CD4-positive, alpha-beta T cell treated with Interleukin-1 beta for 1 hour (primary cell): ENCODE measurements at places on chromosomes 13 and 19.

DNA sequence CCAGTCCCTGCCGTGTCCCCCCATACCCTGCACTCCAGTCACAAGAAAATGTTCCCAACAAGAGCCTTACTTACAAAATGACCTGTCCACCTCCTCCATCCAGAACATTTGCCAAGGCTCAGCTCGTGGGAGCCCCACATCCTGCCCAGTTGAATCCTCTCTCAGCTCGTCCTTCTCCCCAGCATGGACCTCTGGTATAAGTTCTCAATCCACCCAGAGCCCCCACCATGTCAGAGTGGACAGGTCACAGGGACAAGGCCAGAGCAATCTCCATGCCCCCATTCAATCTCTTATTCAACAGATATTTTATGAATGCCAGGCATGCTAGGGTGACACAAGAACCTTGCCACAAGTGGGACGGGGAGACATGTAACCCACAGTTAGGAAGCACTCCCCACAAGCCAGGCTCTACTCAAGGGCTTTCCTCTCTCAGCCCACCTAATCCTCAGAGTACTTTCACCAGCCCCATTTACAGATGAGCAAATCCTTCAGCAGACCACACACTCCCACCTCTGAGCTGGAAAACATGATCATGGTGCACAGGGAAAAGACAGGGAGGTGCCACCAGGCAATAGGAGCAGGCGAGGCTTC, 15.1 kb downstream of the DEDD2 start:
- no peak for DNase-seq

- no peak for DNase-seq
These were observed 99.3 kb downstream of the ZNF536 start for GRCh38 chr19:30471441-30471840.

DNA sequence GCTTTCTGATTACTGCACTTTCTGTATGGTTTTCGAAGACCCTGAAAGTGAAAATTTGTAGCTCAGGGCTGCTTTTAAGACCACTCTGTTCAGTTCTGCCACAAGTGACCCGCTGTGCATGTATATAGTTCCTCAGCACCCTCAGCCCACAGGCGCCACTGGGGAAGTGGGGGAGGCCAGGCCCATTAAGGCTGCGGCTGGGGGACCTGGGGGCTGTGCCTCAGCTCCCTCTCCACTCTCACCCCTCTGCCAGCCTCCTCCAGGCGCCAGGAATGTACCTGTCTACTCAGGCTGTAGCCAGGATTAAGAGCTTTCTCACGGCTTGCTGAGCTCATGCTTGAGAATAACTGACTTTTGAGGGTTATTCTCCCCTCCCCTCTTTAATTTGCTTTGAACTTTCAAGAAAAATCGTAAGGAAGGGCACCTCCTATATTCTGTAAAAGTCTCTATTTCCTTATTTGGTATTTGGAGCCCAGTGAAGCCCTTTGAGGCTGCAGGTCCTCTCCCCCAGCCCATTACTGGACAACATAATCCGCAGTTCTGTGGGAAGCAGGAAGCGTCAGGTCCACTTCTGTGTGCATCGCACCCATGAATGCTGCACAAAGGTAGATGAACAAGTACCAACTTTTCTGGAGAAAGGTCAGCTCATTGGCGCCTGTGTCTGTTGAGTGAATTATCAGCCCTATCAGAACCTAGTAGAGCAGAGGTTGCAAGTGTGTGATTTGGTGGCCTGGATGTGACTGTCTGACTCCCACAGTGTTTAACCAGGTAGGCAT, 29.6 kb downstream of the GJA3 start:
- DNase-seq = no peak

DNA sequence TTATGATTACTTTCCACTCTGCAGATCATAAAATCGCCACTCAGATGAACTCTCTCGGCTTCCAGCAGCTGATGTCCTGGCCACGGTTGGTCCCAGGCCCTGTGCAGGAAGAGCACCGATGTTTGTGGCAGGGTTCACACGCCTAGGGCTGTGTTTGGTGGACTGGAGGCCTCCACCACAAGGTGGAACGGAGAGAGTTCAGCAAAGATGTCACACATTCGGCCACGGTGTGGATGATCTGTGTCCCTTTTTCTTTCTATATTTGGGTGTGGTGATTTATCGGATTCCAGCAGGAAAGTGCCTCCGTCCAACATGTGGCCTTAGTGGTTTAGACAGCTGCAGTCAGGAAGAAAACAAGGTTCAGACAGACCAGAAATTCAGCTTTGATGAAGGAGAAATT, 521 bp upstream of the SHISA2 start:
- no peak for DNase-seq

GRCh38 chr13:52786766-52787165, 47.1 kb upstream of the CNMD start:
- DNase-seq = no peak

GRCh38 chr19:42420055-42420544, 7.1 kb downstream of the LIPE start:
- peak; percentile 76 for DNase-seq

DNA sequence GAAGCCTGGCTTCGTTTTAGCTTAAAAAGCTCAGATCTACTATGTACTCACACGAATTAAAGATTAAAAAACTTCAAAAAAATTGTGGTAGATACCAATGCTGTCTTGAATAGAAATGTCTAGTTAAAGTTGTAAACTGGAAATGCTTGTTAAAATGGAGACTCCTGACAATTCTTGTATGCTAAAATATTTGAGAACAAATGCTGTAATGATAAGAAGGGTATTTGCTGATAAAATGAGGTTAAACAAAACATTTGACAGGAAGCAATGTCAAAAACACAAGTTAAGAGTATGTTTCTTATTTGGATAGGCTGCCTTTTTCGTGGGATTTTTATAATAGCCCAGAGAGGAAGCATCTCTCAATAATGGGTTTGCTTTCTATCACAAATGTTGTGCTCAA, 48.0 kb upstream of the POSTN start:
- no peak for DNase-seq

DNA sequence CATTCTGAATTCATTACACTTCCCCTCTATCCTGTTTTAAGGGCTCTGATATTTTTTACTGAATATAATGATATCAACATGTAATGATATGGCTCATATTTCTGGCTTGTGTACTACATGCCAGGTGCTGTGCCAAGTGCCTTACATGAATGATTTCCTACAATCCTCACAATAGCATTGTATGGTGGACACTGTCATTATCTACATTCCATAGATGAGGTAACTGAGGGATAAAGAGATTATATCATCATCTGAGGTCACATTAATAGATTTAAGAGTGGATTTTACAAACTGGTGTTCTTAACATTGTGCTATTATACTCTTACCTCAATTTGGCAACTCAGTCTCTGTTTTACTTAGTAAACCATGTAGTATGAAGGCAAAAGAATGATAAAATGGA, 502.0 kb downstream of the LIG4 start:
- no peak for DNase-seq

GRCh38 chr13:80524447-80525215, 183.7 kb upstream of the SPRY2 start:
- no peak for DNase-seq

- DNase-seq = no peak
These were observed 59.0 kb downstream of the PTPRS start for GRCh38 chr19:5281588-5281987.
